ENCODE measurements at places on chromosomes 6 and 20. TPM values are rescaled to one million over a fixed set of nuclear protein-coding genes. Genes with fewer than 3 reads are reported as not detected.

GRCh38 chr6:112620812-112621569 is 273.9 kb downstream of the RFPL4B start:
- DNase-seq, result no peak

DNA sequence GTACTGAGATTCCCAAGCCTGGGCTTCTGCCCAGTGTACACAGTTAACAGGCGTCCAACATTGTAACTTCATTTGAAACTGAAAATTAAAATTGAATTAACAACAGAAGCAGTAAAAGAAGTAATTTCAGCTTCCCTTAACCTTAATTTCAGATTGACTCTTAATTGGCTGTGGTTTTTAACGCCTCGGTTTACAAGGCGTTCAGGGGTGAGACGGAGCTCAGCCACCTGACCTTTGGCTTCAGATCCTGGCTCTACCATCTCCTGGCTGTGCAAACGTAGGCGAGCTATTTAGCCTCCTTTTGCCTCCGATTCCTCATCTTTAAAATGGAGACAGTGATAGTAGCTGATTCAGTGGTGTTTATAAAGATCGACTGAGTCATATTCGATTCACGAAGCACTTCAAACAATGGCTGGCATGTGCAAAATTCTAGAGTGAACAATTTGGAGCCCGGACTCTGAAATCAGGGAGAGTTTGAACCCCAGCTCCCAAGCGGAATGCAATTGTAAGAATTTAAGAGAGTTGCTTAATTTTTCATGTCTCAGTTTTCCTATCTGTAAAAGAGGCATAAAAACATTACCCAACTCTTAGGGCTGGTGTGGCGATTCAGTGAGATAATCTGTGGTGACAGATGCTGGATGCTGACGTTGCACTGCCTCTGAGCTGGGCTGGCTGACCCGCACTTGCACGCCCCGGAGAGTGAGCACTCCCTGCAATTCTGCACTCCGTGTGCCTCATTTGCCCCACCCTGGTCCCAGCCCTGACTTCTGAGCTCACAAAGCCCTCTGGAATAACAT is 23.5 kb upstream of the OCSTAMP start:
- no peak for DNase-seq

The BTNL2 gene
- not detected for total RNA-seq

- DNase-seq, result no peak
Measured at GRCh38 chr6:82511546-82511945, 147.9 kb downstream of the TPBG start.

The HDGFL1 gene
- not detected for total RNA-seq

The COL12A1 gene
- 35.3 TPM for total RNA-seq

DNA sequence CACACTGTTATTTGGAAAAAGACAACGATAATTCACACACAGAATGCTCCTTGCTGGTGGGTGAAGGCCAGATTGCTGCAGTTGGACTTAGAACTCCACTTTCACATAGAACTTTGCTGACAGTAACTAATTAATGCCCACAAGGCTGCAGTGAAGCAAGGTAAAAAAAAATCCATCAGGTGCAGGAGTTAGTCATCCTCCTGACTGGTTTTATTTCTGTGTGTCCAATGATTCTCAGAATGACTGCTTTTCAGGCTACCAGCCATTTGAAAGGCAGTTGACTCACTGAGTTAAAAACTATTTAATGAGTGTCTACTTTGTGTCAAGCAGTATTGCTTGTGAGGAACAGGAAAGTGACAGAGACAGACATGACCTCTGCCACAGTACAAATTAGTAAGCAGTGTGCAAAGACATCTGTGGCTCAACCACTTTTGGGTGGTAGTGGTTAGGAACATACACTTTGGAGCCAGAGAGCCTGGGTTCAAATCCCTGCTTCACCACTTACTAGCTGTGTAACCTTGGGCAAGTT is 41.9 kb downstream of the ELOVL5 start:
- DNase-seq, result no peak

The ADGB gene
- not detected for total RNA-seq

GRCh38 chr20:13492001-13492481 is 146.7 kb downstream of the TASP1 start:
- DNase-seq, result no peak

The NOTCH4 gene
- 10.6 TPM for total RNA-seq

The AGPAT1 gene
- 16.1 TPM for total RNA-seq

The STX11 gene
- total RNA-seq, result 7.6 TPM

The OR2H2 gene
- total RNA-seq, result not detected

DNA sequence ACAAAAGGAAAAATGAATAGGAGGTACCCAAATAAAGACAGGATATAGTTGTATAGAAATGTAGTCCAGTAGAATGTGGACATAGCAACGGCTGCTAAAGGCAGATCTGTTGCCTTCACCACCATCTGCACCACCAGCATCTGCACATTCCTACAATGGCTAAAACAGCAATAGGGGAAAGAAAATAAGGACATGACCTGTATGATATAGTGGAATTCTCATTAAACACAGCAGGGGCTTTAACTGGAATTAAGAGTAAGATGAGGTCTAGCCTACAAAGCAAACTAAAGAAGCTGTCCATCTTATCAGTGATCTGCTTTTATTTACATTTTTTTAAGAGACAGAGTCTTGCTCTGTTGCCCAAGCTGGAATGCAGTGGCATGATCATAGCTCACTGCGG is 26.8 kb upstream of the SCAF8 start:
- DNase-seq, result no peak

Measured in body of pancreas (tissue), 4 donors.